OCI-LY7 (cell line): ENCODE measurements at places on chromosomes 13 and 19.
A peak's percentile ranks its signal among the peaks of the same experiment; 100 is the strongest.

- DNase-seq, result no peak
Observed at GRCh38 chr13:79287939-79288795, 117.9 kb downstream of the RBM26 start.

GRCh38 chr13:45817833-45818232 lies 33.7 kb downstream of the SIAH3 start:
- no peak for DNase-seq

DNA sequence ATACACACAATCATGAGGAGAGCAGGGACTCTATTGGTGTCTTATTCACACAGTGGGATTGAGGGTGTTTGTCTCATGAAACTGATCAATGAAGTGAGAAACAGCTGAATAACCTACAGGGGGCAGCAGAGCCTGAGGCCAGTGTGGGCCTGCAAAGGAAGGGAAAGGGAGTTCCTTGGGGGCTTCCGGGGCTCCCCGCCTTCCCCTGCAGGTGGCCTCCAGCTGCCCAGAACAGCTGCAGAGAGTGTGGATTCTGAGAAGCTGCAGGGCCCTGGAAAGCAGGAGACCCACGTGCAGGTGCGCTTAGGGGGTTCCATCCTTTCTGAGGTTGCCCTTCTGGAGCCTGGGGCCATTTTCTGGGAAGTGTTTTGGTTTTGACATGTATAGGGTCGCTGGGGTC lies 20.1 kb downstream of the ZNF763 start:
- peak; percentile 88 for DNase-seq

- no peak for DNase-seq
Observed at GRCh38 chr13:79831556-79831955, 350.6 kb downstream of the NDFIP2 start.

DNA sequence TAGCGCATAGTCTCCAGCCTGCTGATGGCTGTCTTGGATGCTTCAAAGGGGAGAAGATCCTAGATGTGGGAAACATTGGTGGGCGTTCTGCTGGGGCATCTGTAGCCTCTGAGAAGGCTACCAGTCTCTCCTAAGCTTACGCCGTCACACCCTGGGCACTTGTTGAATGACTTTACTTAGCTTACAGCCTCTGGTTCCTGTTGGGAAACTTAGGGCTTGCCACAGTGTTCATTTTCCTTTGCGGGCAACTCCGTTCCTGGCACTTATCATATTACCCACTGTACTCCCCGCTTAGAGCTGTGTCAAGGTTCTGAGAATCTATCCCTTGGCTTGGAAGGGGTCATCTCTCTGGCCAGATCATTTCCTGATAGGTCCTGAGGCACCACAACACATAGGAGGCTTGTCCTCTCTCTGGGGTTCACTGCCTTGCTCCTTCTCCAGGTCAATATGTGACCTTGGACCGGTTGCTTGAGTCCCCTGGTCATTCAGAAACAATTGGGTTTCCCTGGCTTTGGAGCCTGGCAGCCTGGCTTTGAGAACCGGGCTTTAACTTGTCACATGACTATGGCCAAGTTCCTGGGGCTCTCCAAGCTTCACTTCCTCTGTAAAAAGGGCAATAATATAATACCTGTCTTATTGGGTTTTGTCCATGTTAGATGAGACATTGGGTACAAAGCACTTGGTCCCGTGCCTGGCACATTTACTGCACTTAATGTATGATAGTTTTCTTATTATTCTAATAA lies 20.5 kb upstream of the ALOX5AP start:
- no peak for DNase-seq

DNA sequence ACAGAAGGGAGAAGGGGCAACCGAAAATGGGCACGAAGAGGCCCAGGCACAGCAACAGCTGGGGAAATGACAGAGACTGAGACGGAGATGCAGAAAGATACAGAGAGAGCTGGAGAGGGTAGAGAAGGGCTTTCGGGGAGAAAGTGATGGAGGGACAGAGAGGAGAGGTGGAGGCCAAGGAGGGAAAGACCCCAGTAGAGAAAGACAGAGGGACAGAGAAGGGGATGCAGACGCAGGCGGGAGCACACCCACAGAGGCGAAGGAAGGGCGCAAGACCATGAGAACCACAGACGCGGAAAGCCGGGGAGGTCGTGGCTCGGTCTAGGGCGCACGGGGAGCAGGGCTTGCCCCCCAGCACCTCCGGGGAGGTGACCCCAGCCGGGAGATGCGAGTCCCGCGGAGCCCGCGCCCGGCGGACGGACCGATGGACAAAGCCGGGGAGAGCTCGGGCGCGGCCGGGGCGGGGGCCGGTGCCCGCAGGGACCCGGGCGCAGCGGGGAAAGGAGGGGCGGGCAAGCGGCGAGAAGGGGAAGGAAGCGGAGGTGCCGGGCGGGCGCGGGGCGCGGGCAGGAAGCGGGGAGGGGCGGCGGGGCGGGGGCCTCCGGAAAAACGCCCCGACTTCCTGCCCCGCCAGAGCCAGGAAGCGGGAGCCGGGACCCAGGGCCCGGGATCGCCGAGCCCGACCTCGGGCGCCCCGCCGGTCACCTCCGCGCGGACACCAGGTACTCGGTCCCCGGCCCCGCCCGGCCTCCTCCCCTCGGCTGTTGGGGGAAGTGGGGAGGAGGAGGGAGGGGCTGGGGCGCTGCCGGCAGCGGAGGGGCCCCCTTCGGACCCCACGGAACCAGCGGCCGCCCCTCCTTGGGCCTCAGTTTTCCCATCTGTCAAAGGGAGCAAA lies at the start of gene ARHGEF1:
Gene ARHGEF1, plus strand, starts transcription at position 617 of the 895 bp plus-strand sequence. CDS start 4,899 bp downstream, outside the sequence.
- peak; percentile 70 for DNase-seq

- peak; percentile 56 for DNase-seq
Observed at GRCh38 chr13:36346222-36347083, at the start of gene SPART. Gene SPART, minus strand, starts transcription at chr13:36346394. Its CDS starts 10,564 bp downstream, at chr13:36335830.

GRCh38 chr19:3292958-3293529 lies 68.6 kb downstream of the CELF5 start:
- DNase-seq, result no peak

- DNase-seq, result no peak
Observed at GRCh38 chr19:40335855-40336600, 12.2 kb downstream of the C19orf47 start.

DNA sequence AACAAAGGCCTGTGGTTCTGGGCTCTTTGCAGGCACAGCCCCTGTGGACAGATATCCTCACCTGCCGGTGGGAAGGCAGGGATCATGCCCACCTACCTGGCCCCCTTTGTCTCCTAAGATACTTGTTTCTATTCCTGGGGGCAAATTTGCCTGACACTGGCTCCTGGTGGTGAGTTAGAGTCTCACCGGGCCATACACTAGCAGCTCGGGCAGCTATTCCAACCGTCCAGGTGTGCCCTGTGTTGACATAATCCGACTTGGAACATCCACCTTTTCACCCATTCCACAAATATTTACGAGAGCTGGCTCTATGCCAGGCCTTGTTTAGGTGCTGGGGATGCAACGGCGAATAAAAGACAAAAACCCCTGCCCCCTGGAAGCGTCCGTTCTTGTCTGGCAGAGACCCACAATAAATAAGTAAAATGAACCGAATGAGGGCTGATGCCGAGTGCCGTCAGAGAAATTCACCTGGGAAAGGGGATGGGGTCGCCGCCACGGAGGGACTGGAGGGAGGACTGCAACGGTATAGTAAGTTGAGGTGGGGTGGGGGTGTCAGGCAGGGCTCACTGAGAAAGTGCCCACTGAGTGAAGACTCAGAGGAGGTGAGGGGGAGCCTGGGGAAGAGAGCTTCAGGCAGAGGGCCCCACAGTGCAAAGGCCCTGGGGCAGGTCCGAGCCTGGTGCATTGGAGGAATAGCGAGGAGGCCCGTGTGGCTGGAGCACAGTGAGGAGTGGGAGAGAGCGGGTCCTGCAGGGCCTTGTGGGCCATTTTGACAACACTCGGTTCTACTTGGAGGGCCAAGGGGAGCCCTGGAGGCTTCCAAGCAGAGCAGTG lies 43.2 kb upstream of the RANBP3 start:
- DNase-seq, result no peak

GRCh38 chr13:49098771-49099512 lies 121.2 kb upstream of the MLNR start:
- peak; percentile 17 for DNase-seq

DNA sequence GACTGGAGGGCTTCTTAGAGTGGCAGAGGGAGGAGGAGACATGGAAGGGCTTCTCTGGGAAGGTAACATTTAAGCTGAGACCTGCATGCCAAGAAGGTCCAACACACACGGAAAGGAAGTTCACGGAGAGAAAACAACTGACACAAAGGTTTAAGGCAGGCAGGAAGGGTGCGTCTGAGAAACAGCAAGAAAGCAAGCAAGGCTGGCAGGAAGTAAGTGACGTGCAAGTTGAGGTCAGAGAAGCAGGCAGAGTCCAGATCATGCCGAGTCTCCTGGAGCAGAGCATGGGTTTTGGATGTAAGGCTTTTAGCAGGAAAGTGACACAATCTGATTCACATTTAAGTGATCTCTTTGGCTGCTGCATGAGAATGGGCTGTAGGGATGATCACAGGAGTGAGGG lies 60.5 kb downstream of the ATP7B start:
- DNase-seq, result no peak

DNA sequence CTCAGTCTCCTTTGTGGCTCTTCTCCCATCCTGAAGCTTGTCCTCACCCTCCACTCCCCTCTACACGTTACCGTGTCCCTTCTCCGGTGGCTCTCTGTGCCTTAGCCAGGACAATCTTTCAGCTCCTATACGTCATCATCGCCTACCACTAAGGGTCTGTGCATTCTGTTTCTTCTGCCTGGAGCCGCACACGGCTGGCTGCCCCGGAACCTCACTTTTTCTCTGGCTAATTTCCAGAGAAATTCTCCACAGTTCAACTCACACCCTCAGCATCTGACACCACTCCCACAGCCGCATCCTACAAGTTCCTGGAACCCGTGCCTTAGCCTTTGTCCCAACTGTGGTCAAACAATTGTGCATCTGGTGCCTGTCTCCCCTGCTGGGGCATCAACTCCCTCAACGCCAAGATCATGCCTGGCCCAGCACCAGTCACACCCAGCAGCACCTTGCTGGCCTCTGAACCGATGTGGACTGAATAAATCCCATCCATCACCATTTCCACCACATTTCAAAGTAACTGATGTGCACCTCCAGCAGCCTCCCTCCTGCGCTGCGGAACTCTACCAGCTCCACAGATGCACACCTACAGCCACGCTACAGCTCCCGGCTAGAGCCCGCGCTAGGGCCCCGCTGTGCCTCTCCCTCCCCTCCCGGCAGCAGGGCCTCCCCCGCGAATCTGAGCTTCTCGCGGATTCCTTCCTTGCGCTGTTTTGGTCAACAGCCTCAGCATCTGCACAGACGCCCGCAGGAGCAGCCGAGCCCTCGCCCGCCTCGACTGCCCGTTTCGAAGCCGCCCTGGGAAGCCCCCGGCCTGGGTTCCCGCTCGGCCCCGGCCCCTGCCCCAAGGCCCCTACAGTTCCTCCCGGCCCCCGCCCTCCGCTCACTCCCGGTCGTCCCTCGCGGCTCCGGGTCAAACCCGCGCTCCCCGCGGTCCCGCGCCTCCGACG lies 689 bp downstream of the DCUN1D2 start:
- peak; percentile 43 for DNase-seq

DNA sequence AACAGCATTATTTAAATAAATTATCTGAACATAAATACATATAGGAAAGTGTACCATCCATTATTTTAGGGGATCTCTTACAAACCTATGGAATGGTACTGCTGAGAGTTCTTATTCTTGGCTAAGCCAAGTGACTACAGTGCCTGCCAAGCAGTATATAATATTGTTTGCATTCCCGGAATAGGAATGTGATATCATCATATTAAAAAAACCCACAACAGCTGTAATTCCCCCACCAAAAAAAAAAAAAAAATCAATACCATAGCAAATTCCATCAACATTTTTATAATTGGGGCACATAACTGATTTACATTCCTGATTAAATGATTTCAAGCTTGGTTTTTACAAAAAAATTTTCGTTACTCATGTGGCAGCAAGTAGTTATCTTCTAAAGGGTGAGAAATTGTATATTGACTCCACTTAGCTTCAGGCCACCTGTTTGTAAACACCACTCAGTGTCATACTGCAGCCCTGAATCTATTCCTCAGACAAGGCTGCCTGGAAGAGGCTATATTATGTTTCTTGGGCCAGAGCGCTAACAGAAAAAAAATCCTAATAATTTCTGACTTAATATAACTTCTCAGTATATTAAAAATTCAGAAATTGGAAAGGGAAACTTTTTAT lies 278.1 kb downstream of the DNAJC15 start:
- DNase-seq, result no peak

- no peak for DNase-seq
Observed at GRCh38 chr13:78606471-78607408, 3.4 kb upstream of the POU4F1 start.

DNA sequence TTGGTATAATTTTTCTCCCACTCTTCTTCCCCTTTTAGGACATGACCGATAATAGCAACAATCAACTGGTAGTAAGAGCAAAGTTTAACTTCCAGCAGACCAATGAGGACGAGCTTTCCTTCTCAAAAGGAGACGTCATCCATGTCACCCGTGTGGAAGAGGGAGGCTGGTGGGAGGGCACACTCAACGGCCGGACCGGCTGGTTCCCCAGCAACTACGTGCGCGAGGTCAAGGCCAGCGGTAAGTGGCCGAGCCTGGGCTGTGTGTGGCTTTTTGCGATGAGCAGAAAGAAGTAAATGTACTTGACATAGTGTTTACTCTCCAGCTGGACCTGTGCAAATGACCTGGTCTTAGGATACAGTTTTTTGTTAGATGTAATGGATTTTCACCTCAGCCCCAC lies 102.5 kb downstream of the ARHGEF7 start:
- DNase-seq, result no peak

DNA sequence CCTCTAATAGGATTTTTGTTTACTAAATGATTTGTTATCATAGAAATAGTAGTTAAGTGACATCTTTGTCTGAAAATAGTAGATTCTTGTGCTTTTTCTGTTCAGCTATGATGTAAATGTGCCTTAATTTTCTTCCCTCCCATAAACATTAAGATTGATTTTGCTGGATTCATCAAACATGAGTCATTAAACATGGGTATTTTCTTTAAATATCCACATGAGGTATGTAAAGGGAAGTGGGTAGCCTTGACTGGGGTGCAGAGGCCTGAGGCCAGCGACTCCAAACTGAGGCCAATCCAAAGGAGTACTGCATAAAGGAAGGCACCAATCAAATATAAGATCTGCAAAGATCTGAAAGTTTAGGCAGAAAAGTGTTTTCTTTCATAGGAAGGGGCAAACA lies 3.7 kb downstream of the ZNF136 start:
- no peak for DNase-seq

DNA sequence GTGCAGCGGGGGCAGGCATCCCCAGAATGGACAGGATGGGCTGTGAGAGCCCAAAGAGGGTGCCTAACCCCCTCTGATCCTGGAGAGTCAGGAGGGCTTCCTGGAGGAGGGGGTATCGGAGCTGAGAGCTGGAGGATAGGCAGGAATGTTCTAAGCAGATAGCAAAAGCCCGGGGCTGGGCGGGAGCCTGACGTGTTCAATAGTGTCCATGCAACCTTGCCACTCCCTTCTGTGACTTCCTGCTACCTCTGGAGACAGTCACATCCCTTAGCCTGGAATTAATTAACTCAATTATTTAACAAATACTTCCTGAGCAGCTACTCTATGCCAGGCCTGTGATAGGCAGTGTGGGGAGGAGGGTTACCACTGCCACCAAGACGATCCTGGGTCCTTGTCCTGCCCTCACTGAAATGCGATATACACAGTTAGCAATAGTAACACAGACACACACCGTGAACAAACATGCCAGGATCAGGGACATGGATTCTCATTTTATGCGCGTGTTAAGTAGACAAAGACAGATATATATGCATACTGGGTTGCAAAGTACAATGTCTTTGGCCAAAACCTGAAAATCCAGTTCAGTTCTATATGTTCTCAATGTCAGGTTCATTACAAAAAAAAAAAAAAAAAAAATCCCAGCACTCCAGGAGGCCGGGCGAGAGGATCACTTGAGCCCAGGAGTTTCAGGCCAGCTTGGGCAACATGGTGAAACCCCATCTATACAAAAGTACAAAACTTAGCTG lies 10.7 kb downstream of the AP2S1 start:
- DNase-seq, result no peak

GRCh38 chr19:11414544-11414943 lies 4.6 kb downstream of the RGL3 start:
- DNase-seq, result no peak
